HT-29 (cell line): ENCODE measurements at places on chromosomes 3 and 15. TPM values are rescaled to one million over a fixed set of nuclear protein-coding genes. Genes with fewer than 3 reads are reported as not detected.

PRR20G gene
- not detected in 2 replicates for total RNA-seq

STXBP5L gene
- total RNA-seq = not detected in 2 replicates

CADM2 gene
- not detected in 2 replicates for total RNA-seq

MESP2 gene
- total RNA-seq = 0.15 TPM in 1 of 2 replicates, not detected in the other

GPR156 gene
- total RNA-seq = 0.05 and 0.25 TPM in 2 replicates

SCAANT1 gene
- not detected in 2 replicates for total RNA-seq

GPR62 gene
- not detected in 2 replicates for total RNA-seq

AMOTL2 gene
- total RNA-seq = 109 and 119 TPM in 2 replicates

ITPKA gene
- 7.3 and 9.7 TPM in 2 replicates for total RNA-seq

CCDC33 gene
- total RNA-seq = 9.9 and 17.0 TPM in 2 replicates

CCK gene
- 0.23 TPM in 1 of 2 replicates, not detected in the other for total RNA-seq

UMPS gene
- total RNA-seq = 57.3 and 70.2 TPM in 2 replicates

ALPK3 gene
- total RNA-seq = 66.1 and 73.9 TPM in 2 replicates

LRRC31 gene
- 0.29 and 0.48 TPM in 2 replicates for total RNA-seq

STX19 gene
- 1.3 and 1.4 TPM in 2 replicates for total RNA-seq

GOLGB1 gene
- 20.0 and 31.8 TPM in 2 replicates for total RNA-seq

CCRL2 gene
- 7.4 and 9.7 TPM in 2 replicates for total RNA-seq

GMNC gene
- total RNA-seq = not detected in 2 replicates

MSL2 gene
- 7.7 and 8.2 TPM in 2 replicates for total RNA-seq

PLCH1 gene
- 1.9 TPM in 2 replicates for total RNA-seq

SELENOS gene
- total RNA-seq = 56.6 and 67.1 TPM in 2 replicates

COL6A5 gene
- not detected in 2 replicates for total RNA-seq

TGM5 gene
- total RNA-seq = not detected in 2 replicates

GOLGA6L22 gene
- not detected in 2 replicates for total RNA-seq

AADAC gene
- total RNA-seq = 0.08 and 3.8 TPM in 2 replicates

GMPS gene
- total RNA-seq = 23.4 and 23.8 TPM in 2 replicates

CFAP161 gene
- 2.0 TPM in 1 of 2 replicates, not detected in the other for total RNA-seq

CCDC12 gene
- 38.2 and 39.4 TPM in 2 replicates for total RNA-seq

PIERCE2 gene
- total RNA-seq = 0.86 and 1.9 TPM in 2 replicates

PEX5L gene
- not detected in 2 replicates for total RNA-seq

THSD4 gene
- 19.5 and 31.9 TPM in 2 replicates for total RNA-seq

SPTBN5 gene
- 1.6 and 2.0 TPM in 2 replicates for total RNA-seq

CYFIP1 gene
- 193 and 215 TPM in 2 replicates for total RNA-seq

SMCO1 gene
- total RNA-seq = not detected in 2 replicates

CCDC9B gene
- 15.3 and 16.4 TPM in 2 replicates for total RNA-seq

UROC1 gene
- not detected in 2 replicates for total RNA-seq

PRRT3 gene
- 0.65 and 0.89 TPM in 2 replicates for total RNA-seq

CTXN2 gene
- total RNA-seq = not detected in 2 replicates
